GM23338 (cell line): ENCODE measurements at places on chromosomes 1 and 21.

DNA sequence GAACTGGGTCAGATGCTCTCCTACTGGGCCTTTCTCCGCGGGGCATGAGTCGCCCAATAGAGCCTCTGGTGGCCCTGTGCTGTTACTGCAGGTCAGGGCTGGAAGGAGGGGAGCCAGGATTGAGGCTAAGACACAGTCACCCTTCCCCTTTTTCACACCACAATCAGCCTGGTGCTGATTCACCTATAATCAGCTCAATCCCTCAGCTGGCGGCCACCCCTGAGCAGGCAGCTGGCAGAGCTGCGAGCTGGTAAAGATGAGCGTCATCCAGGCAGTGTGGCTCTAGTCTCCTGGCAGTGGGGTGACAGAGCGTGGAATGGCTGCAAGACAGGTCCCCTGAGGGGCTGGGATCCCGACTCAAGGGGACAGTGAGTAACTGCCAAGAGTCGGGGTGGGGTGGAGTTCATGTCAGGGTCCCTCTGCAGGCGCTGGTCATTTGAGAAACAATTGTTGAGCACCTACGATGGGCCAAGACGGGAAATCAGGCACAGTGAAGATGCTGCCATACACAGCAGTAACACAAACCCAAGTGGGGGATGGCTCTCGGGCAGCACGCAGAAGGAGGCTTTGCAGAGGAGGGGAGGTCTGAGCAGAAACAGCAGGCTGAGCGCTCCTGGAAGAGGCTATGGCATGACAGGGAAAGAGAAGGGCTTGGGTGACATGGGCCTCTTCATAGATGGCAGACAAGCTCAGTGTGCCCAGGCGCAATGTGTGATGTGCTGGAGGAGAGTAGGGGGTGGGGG lies 21.8 kb downstream of the ATF3 start:
- peak; percentile 90 for DNase-seq

- no peak for DNase-seq
Observed at GRCh38 chr1:16446116-16446515, 5.6 kb downstream of the NECAP2 start.

DNA sequence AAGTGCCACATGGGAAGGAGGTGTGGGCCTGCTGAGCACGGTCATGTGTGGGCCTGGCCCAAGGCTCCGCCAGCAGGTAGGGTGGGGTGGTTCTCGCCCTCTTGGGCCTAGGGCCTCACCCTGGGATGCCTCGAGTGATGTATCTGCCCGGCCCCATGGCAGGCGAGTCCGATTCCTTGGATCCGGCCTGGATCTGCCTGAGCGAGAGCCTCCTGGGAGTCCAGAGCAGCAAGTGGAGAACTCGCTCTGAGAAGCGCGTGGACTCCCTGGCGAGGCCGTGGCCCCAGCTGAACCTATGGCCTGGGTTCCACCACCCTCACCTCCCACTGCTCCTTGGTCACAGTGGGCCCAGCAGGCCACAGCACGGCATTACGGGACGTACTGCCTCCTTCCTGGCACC lies 8.2 kb upstream of the TTC34 start:
- no peak for DNase-seq

- no peak for DNase-seq
Observed at GRCh38 chr21:15001113-15001512, 63.7 kb downstream of the NRIP1 start.

GRCh38 chr1:11828511-11828910 lies 19.1 kb downstream of the NPPA start:
- no peak for DNase-seq

DNA sequence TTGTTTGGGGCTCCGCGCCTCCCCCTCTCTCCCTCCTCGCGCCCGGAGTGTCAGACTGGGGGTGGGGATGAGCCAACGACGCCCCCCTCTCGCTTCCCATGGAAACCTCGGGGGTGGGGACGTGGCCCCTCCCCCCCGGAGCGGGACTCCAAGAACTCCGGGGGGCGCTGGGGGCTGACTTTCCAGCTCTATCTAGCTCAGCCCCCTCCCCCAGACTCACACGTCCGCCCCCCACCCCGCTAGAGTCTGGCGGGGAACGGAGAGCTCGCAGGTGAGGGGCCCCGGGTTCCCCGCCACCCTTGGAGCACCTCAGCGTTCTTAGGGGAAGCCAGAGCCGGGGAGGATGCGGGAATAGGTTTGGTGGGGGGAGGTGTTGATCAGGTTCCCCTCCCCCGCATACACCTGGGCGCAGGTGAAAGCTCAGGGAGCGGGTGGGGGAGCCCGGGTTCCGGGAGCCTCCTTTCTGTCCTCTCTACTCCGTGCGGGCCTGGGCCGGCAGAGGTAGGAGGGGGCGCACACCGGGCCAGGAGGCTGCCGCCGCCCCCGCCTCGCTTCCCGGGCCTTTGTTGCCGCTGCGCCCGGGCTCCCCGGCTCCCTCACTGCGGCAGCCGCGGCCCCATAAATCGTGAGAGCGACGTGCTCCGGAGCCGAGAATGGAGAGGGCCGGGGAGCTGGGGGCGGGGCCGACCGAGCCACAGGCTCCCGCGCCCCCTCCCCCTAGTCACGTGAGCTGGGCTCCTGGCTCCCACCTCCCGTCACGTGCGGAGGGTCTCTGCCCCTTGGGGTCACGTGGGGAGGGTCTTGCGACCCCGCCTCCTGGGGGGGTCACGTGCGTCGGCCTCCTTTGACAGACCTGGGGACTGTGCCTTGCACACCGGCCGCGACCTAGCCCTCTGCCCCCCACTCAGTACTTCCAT lies 1.9 kb downstream of the EFNA3 start:
- peak; percentile 98 for DNase-seq

GRCh38 chr1:159921700-159922504 lies 3.4 kb downstream of the TAGLN2 start:
- no peak for DNase-seq

DNA sequence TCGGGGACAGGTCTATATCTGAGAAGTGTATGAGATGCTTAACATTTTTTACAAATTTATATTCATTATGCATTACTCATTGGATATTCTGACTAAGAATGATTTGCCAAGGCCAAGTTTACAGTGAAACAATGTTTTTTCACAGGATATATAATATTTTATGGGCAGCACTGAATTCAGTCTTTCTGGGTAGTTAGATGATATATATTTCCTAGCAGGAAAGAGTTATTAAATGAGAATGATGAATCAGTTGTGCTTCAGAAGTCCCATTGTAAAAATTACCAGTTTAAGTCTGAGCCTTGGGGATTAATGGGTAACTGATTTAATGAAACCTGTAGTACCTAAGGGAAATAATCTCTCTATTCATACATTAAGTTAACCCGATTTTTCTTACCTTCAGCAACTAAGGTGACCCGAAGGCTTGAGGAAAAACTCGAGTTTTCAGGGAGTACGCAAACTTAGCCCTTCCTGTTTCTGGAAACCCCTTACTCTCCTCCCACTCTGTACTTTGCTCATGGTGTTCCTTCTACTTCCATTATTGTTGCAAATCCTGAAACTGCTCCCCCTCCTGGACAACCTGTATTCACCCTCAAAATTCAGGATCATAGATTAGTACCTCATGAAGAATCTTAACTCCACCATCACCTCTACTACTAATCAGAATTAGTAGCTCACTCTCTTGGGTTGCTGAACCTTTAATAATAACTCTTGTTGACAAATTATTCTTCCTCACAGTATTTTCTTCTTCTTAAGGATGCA lies 135.1 kb downstream of the AK5 start:
- peak; percentile 81 for DNase-seq

DNA sequence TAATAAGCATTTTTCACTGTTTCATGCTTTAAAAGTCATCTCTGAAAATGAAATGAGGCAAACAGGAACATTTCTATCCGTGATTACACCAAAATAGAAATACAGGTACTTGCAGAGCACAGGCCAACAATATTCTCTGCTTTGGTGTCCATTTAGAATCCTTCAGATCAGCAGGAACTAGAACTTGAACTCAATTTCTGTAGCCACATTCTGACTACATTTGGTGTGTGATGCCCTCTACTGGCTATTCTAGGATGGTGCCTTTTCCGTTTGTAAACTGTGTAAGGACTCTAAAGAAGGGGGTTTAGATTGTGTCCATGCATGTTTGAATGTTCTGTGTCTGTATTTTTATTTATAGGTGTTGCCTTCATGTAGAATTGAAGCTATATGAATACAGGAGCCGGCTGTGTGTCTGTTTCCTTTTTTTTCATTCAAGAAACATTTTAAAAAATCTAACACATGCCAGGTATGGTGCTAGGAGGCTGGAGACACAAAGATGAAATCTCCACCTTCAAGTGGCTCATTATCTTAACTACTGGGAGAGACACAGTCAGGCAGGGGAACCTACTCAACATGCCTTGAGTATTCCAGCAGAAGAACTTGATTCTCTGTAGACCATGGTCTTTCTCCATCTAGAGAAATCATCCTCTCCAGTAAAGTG lies 7.6 kb upstream of the ZNF326 start:
- peak; percentile 85 for DNase-seq

GRCh38 chr1:56509713-56510641 lies 69.4 kb downstream of the PLPP3 start:
- peak; percentile 44 for DNase-seq

- no peak for DNase-seq
Observed at GRCh38 chr1:93694039-93694438, 12.4 kb upstream of the BCAR3 start.

GRCh38 chr1:39154553-39155421 lies 49.7 kb upstream of the MACF1 start:
- DNase-seq = no peak

DNA sequence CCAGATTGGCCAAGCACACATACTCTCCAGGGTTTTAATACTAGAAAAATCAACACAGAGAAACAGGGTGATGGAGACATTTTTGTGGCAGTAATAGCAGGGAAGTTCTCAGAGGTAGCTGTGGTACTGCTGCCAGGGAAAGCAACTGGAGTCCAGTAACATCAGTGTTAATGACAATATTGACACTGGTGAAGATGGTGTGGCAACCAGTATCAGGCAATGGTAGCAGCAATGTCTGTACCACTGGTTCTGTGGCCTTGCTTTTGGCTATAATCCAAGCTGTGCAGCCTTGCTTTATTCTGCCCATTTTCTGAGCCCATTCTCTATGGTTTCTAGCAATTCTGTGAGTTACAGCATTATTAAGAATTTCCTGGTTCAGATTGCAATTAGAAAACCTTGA lies 1.6 kb upstream of the SNX7 start:
- DNase-seq = no peak

DNA sequence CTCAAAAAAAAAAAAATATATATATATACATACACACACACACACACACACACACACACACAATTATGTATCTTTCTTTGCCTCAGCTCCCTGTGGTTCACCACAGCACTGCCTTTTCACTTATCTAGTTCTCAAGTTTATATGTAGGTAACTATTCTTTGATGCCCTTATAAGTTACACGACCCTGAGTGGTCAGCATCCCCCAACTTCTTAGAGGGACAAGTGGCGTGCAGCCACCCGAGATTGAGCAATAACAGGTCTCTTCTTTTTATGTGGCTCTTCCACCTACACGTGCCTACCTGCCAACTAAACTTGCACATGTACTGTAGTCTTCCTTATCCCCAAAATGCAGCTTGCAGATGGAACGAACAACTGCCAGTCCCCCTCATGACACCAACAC lies 120.8 kb downstream of the GABPA start:
- no peak for DNase-seq

- DNase-seq = peak; percentile 94
Observed at GRCh38 chr21:36630485-36631206, 68.3 kb upstream of the SIM2 start.

DNA sequence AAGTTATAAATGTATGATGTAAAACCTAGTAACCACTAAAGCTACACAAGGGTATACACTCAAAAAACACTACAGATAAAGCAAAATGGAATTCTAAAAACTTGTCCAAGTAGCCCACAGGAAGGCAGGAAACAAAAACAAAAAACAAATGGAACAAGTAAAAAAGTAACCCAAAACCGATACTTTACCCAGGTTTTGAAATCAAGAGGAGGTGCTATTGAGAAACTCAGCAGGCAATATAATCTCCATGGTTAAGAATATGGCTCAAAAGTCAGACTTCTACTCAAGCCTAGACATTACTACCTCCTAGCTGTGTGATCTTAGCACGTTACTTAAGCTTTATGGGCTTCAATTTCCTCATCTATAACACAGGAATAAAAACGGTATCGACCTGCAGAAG lies 13.3 kb downstream of the RBBP5 start:
- DNase-seq = no peak

- peak; percentile 35 for DNase-seq
Observed at GRCh38 chr1:56434740-56435139, 144.6 kb downstream of the PLPP3 start.

DNA sequence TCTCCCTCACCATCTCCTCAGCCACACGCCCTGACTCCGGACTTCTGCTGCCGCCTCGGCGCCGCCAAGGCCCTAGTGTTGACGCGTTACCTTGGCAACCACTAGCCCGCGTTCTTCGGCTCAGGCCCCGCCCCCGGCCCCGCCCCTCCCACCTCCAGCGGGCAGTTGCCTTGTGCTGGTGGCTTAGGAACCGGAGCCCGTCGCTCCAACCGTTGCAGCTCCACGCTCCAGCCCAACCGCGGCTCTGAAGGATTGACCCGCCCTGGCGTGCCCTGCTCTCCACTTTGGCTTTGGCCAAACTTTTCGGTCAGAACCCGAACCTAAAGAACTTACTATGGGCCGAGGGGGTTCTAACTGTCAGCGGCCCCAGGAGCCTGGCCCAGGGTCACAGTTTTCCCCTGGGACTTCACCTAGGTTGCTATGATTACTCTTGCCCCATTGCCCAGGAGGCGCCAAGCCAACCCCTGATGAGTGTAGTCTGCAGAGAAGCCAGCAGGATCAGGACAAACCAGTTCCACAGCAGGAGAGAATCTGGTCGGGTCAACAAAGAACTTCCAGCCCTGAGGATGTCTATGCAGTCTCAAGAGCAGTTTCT lies at the start of gene CFAP45:
Gene CFAP45, minus strand, starts transcription at position 80 of the 595 bp plus-strand sequence. Its CDS starts 67 bp downstream, at position 13.
- peak; percentile 97 for DNase-seq

- DNase-seq = peak; percentile 75
Observed at GRCh38 chr1:205907794-205908193, 35.5 kb downstream of the SLC26A9 start.

GRCh38 chr21:29481081-29481480 lies 182.4 kb downstream of the BACH1 start:
- no peak for DNase-seq

DNA sequence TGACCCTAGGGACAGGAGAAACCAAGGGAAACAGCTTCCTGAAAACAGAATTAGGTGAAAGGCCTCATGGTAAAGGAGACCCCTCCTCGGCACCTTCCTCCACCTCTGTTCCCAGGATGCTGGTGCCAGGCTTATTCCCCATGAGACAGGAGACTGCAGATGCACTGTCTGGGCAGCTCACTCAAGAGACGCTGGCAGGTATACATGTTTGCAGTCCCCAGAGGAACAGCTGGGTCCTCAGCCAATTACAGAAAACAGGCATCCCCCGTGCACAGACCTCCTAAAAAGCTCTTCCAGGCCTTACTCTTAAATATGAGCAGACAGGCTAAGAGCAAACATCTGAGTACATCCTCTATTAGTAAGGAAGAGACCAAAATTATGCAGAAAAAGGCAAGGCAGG lies 6.5 kb downstream of the CCSAP start:
- no peak for DNase-seq
